ENCODE measurements at places on chromosomes 16 and 17.

GRCh38 chr17:12623220-12623848 lies 42.4 kb upstream of the MYOCD start:
- no peak for DNase-seq

DNA sequence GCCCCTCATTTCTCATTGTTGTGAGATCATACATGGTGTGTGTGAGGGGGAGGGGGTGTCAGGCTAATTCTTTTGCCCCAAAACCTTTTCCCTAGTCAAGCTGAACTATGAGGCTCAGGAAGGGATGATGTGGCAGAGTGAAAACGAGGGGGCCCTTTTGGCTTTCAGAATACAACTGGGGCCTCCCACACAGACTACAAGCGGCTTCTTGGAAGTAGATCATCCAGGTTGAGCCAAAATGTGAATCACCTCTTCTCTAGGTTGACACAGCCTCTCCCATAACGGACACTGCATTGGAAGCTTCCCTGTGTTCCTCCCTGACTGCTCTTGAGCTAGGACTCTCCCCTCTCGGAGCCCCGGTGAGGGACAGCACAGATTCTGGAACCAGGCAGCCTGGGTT lies 2.3 kb upstream of the ALKBH5 start:
- no peak for DNase-seq

DNA sequence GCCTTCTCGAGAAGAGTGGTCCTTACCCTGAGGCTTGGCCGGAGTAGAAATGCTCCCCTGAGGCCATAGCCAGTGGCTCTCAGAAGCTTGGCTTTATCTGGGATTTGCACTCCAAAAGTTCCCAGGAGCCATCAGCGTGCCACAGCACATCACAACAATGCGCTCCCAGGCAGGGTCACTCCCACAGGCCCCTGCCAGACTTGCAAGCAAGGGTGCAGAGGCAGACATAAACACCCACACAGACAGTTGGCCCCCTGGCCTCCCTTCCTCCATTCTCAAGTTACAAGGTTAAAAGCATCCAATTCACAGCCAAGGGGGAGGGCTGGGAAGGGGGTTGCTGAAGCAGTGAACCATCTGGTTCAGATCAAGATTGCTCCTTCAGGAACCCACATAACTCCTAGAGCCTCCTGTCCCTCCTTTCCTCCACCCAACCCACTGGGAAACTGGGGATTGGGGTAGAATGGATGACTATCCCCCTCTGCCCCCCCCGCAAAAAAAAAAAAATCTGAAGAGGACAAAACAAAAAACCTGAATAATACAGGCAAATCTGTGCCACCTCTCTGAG lies 1.8 kb downstream of the ST3GAL2 start:
- no peak for DNase-seq

DNA sequence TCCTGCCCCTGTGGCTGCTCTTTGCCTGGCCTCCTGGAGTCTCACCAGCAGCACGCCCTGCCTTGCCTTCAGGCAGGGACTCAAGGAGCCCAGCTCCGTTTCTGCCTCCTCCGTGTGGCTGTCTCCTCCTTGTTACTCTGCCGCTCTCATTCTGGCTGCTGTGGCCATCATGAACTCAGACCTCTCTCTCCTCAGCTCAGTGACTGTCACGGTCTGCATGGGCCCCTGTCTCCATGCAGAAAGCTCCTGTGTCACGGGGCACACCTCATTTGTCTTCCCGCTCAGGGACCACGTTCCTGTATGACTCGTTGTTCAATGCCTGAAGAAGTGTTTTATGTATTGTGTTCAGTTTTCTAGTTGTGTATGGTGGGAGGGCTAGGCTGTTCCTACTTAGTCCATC lies 25.3 kb downstream of the RPTOR start:
- no peak for DNase-seq

DNA sequence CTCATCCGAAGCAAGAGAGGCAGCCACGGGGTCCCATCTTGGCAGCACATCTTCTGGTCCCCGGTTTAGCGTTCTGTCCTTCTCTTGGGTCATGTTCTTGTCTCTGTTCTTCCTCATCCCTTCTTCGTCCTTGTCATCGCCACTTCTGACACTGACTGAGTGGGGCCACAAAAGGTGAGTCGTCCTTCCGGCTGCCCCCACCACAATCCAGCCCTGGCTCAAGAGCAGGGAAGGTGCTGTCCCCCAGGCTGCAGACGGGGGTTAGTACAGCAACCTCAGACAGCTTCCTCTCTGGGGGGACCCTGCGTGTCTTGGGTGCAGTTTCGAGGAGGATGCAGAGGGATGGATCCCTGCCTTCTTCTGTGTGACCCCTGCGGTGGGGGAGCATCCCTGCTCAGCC lies 21.8 kb downstream of the NAA60 start:
- no peak for DNase-seq

GRCh38 chr16:24140730-24141129 lies 115.4 kb upstream of the CACNG3 start:
- no peak for DNase-seq
